SHP77 treated with DMSO at 0.1 percent for 48 hours (cell line): ENCODE measurements at places on chromosomes 1 and 21.

DNA sequence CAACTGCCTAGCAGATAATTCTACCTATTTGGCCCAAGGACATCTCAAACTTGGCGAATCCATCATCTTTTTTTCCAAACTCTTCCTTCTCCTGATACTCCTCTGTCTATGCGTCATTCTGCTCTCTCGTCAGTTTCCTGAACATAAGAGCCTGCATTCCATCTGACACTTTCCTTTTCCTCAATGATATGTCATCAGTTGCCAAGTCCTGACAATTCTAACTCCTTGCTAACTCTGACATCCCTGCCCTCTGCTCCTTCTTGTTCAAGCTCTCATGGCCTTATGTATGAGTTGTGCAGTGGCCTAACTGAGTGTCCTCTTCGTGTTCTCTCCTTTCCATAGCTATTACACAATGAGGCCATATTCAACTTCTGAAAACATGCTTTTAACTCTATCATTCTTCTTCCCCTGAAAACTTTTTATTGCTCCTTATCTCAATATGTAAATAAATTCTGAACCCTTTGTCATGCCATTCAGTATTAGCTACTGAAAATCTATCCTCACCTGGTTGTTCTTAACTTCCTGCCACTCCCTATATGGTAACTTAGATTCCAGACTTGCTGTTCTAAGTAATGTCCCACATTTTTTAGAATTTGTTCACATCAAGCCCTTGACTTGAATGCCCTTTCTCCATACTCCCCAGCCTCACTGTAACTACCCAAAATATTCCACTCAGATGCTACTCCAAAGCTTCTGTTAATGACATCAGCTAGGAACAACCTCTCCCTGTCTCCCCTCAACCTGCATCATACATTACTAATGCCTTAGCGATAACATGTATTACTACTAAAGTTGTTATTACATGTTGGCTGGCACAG is 11.5 kb downstream of the PALMD start:
- DNase-seq, result no peak

DNA sequence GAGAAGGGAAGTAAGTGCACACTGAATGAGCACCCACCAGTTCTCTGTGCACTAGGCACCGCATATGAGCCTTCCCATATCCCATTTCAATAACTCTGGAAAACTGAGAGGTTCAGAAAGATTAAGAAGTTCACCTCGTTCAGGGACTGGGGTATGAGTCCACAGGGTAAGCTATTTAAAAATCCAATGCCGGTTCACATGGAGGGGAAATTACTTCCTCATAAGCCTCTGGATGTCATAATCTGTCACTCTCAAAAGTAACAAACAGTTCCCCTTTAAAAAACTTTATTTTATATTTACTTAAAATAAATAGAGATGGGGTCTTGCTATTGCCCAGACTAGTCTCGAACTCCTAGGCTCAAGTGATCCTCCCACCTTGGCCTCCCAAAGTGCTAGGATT is 1.9 kb downstream of the OR2B11 start:
- no peak for DNase-seq

DNA sequence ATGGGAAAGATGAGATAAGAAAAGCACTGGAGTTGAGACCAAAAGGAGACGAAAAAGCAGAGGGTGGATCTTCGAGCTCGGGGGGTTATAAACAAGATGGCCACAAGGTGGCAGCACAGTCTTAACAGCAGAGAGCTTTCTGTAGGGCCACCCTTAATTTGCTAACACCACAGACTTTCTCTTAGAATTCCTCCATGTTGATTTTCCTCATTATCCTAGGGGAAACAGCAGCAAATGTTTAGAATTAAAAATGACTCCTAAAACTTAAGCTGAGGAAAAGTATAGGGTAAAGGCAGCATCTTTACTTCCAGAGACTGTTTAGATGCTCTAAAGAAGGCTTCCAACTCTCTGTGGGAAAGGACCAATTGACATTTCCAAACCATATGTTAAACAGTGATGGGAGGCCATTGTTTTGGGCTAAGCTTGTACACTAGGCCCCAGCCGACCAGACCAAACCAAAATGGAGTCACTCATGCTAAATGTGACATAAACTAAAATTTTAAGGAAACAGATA is 2.5 kb upstream of the APOBEC4 start:
- peak; percentile 51 for DNase-seq

DNA sequence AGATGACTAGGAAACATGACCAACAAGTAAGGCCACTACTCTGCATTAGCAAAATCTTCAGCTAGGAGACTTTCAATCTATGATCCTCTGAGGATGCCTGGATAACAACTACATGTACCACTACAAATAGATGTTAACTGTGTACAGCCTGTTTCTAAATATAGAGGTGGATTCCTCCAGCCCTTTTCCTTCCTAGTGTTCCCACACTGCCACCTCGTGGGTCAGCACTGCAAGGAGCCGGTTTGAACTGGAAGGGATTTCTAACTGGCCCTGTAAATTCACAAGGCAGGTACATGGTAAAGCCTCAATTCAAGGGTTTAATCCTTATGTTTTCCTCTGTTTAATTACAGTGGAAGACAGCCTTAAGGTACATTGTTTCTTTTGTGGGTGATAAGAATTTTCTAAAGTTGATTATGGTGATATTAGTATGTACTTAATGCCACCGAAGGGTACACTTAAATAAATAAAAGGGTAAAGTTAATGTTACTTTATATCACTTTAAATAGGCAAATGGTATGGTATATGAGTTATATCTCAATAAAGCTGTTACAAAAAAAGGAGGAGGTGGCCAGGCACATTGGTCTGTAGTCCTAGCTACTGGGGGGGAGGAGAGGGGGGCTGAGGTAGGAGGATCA is 14.4 kb downstream of the SMYD3 start:
- peak; percentile 43 for DNase-seq

DNA sequence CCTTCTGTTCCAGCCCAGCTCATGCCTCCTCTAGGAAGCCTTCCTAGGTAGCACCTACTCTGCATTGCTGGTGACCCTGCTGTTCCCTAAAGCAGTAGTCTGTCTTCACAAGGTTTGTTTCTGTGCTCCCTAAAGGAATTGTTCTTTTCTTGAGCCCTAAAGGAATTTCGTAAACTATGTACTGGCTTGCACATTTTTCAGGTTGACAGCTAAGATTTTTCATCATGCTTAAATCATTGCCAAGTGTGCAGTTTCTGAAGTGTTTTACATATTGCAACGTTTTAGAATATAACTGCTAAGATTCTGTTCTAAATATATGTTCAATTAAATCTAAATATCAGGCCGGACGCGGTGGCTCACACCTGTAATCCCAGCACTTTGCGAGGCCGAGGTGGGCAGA is 13.1 kb downstream of the S100A16 start:
- no peak for DNase-seq

DNA sequence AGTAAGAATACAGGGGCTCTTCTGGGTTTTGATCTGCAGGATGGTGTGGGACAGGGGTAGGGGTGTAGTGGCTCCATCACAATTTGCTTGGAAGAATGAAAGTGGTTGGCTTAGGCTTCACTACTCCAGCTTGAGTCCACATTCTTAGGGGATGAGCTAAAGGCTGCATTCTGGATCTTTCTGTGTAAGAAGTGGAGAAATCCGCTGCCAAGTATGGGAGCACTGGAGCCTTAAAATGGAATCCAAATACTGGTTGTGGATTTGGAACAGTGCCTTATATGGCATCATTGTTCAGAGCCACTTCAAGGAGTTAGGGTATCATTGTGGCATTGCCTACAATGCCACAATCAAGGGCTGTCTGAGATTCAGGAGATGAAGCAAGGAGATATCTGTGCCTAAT is 187.1 kb downstream of the LMO4 start:
- DNase-seq, result no peak

- no peak for DNase-seq
These were observed 10.0 kb downstream of the ZNF281 start for GRCh38 chr1:200399860-200400259.

GRCh38 chr1:201252944-201253371 is 30.3 kb upstream of the PKP1 start:
- no peak for DNase-seq

GRCh38 chr1:198440842-198441241 is 99.6 kb downstream of the ATP6V1G3 start:
- DNase-seq, result no peak

DNA sequence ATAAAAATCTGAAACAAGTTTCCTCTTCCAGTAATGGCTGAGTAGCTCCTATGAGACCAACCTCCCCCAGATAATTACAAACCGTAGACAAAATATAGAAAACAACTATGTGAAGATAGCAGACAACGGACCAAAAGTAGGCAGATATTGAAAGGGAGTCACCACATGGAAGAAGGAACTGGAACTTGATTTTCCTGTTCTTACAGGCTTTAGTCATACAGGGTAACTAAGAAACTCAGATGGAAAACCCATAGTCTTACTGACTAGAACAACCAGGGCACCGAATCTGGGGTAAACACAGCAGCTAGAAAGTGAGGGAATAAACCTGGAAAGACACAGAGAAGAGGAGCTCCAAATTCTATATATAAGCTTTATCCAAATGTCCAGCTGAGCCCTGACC is 26.0 kb downstream of the LMX1A start:
- DNase-seq, result no peak

DNA sequence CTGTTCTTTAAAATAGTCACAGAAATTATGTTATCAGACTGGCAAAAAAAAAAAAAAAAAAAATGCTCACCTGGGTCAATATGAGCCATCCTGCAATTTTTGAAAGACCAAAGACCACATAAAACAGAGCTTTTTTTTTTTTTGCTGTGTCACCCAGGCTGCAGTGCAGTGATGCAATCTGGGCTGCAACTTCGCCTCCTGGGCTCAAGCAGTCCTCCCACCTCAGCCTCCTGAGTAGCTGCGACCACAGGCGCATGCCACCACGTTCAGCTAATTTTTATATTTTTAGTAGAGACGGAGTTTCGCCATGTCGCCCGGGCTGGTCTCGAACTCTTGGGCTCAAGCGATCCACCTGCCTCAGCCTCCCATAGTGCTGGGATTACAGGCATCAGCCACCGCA is 62.8 kb downstream of the RGS13 start:
- no peak for DNase-seq

- no peak for DNase-seq
These were observed 86.3 kb downstream of the VWA5B1 start for GRCh38 chr1:20376880-20377494.
